ENCODE measurements at places on chromosomes 4 and X. TPM values are rescaled to one million over a fixed set of nuclear protein-coding genes. Genes with fewer than 3 reads are reported as not detected.

Gene IQSEC2
- total RNA-seq, result 0.56 TPM

Gene PNMA5
- total RNA-seq, result not detected

Gene PGAM4
- total RNA-seq, result not detected

Gene CTAG1B
- total RNA-seq, result not detected

Gene SHISA3
- 0.23 TPM for total RNA-seq

Gene MAML3
- total RNA-seq, result 5.3 TPM

Gene HPSE
- 15.3 TPM for total RNA-seq

Gene SPANXN4
- total RNA-seq, result not detected

Gene DRD5
- not detected for total RNA-seq

Gene PRDM5
- total RNA-seq, result 0.60 TPM

Gene CLCN4
- 0.19 TPM for total RNA-seq

Data from activated T-cell treated with anti-CD3 and anti-CD28 coated beads, Interleukin-2, amount 50 U/mL, for 72 hours (primary cell).